ENCODE measurements at places on chromosomes 12 and 14. TPM values are rescaled to one million over a fixed set of nuclear protein-coding genes. Genes with fewer than 3 reads are reported as not detected.

DNA sequence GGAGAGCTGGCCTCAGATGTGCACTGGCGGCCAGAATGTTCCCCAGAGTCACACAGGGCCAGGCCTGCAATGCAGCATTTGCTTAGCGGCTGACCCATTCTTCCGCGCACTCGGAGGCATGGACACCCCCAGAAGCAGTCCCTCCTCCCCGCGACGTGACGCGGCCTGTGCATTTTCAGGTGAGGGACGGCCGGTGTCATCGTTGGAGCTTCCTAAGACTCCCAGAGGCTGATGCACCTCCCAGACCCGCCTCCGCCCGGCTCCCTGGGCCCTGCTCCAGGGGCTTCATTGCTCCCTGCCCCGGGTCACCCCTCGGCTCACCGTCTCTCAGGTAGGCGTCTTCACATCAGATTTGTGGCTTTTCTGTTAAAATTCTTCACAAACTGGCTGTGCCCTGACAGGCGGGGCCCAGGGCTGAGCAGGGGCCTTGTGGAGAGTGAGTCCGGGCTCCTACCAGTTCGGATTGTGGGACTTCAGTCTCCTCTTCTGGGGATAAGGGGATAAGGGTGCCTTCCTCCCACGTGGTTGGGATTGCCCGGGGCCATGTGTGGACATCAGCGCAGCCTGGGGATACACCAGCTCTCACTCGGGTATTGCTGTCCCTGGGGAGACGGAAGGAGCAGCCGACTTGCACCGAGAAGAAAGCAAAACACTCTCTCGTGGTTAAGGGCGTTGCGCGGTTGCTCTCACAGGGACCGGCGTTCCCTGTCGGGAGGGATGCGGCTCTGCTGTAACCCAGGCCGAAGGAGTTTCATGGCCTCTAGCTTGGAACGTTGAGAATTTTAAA lies 249.1 kb downstream of the ADGRD1 start:
- DNase-seq = no peak

- no peak for DNase-seq
Measured at GRCh38 chr12:128449146-128449894, 182.3 kb downstream of the TMEM132C start.

The AQP6 gene
- polyA plus RNA-seq = not detected

DNA sequence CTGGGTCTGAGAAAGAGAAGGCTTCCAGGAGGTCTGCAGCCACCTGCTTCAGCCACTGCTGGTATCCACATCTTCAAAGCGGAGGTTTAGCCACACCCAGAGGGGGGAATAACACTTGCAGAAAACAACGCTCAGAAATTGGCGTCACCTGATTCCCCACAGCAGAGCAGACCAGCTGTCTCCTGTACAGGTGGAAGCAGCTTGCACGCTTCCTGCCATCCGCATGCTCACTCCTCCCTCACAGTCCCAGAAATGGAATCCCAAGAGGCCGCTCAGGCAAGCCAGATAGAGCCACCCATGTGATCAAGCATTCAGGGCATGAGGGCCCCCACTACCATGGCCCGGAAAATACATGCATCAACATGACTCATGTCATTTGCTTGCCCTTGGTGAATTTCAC lies 112.2 kb upstream of the DIO3 start:
- no peak for DNase-seq

- peak; percentile 29 for DNase-seq
Measured at GRCh38 chr12:110966081-110966760, 45.8 kb upstream of the MYL2 start.

DNA sequence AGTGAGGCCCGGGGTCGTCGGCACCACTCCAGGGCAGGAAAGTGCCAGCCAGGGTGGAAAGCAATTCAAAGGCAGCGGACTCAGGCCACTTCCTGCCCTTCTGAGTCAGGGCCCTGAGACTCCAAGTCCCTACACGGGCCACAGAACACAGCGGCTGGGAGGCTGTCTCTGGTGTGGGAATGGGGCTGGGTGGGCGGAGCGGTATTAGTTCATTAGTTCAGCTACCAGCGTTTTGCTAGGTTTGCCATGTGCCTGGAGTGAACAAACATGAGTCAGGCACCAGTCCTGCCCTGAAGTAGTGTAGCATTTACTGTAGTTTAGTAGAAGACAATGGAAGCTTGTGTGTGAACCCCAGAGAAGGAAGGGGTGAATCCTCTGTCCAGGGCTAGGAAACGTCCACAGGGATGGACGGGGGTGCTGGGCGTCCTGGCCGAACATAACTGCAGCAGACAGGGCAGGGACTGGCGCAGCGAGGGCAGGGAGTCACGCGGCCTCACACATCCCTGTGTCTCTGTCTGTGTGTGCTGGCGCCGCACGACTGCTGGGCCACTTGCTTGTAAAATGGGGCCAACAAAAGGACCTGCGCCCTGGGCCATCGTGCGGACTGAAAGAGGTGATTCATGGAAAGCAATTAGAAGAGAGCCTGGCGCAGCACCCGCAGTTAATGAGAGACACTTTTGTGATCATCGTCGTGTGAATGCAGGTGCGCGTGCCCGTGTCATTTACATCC lies 186.4 kb upstream of the PRMT8 start:
- DNase-seq = no peak

DNA sequence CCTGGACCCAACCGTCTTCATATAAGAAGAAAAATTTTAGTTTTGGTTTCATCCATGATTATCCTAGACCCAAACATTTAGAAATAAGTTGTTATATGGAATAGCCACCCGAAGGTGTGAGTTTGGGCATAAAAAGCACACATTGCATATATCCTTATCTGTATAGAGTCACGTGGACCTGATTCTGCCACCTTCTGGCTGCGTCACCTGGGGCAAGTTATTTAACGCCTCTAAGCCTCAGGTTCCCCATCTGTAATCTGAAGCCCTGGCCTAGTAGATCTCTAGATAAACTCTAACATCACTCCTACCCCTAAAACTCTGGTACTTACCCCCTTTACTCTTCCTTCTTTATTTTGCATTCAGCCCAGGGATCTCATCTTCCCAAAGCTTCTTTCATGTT lies 14.3 kb upstream of the KRT5 start:
- DNase-seq = no peak

- DNase-seq = no peak
Measured at GRCh38 chr14:51432302-51432948, 192.4 kb downstream of the TMX1 start.

The RPS6KL1 gene
- 9.9 TPM for polyA plus RNA-seq

The LMNTD1 gene
- not detected for polyA plus RNA-seq

- DNase-seq = no peak
Measured at GRCh38 chr14:105092171-105093037, 27.2 kb upstream of the GPR132 start.

The BBOF1 gene
- polyA plus RNA-seq = 5.6 TPM

The DDN gene
- polyA plus RNA-seq = 10.0 TPM

GRCh38 chr12:66531766-66532165 lies 147.1 kb downstream of the GRIP1 start:
- no peak for DNase-seq

- DNase-seq = no peak
Measured at GRCh38 chr12:107377596-107378385, 284.4 kb upstream of the CRY1 start.

DNA sequence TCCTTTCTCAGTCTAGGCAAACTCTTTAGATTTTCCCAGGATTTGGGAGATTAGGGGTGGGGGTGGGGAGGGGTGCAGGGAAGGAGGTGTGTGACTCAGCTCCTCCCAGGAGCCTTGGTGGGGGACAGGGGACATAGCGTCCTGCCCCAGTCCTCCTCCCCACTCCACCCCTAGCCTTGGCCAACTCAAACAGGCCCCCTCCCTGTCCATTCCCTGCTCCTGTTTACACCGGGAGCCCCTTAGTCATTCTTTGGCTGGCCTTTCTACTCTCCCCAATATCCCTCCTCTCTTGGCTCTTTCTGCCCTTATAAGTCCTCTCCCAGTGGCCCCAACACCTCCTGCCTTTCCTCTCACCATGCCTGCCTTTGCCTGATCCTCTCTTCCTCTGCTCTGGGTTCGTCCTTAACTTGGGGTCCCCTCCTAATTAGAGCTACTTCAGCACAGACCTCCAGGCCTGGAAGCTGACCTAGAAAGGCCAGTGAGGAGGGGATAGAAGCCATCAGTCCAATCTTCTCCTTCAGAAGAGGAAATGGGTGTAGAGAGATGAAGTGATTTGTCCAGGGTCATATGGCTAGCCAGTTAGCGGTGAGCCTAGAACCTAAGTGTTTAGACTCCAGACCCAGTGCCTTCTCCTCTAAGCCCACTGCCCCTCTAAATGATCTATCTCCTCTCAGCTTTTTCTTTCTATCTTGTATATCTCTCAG lies 2.3 kb upstream of the ITGA5 start:
- no peak for DNase-seq

DNA sequence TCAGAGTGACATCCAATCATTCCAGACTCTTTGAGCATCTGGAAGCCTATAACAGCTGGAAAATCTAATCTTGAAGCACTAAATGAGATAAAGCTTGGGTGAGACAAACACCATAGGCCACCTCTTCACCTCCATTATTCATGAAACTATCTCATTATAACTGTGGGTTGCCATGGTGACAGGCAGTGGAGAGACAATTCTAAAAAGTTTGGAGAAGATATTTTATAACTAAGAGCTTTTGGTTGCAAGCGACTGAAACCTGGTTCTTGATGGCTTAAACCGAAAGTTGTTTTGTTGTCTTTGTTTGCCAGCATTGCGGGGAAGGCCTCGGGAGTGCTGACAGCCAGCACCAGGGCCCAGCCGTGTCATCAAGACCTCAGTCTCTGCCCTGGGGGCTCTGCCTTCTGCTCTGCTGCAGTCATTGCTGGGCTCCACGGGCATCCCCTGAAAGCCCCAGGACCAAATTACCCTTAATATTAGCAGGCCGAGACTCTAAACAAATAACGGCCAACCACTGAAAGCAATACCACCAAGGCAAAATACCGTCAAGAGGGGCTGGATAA lies 353.6 kb upstream of the SFSWAP start:
- no peak for DNase-seq

The CD4 gene
- polyA plus RNA-seq = 16.1 TPM

- no peak for DNase-seq
Measured at GRCh38 chr14:69543341-69544115, 31.1 kb downstream of the CCDC177 start.

- no peak for DNase-seq
Measured at GRCh38 chr14:52266179-52266578, 1.3 kb upstream of the PTGDR start.

DNA sequence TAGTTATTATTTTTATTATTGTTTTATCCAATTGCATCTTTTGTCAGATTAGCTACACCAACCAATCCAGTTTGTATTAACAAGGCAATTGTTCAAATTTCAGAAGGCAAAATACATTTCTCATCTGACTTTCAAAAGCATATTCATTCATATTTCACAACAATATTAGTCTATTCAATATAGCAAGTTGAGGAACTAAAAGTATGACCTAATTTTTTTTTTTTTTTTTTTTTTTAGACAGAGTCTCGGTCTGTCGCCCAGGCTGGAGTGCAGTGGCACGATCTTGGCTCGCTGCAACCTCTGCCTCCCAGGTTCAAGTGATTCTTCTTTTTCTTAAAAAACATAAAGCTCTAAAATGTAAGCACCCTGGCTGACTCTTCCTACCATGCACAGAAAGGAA lies 17.3 kb downstream of the COX14 start:
- DNase-seq = no peak
